PC-9 (cell line): ENCODE measurements at places on chromosomes 13 and 19. TPM values are rescaled to one million over a fixed set of nuclear protein-coding genes. Genes with fewer than 3 reads are reported as not detected.

The ZNF492 gene
- not detected in 2 replicates for total RNA-seq

The HRC gene
- 0.50 TPM in 1 of 2 replicates, not detected in the other for total RNA-seq

The IGFL3 gene
- total RNA-seq, result 0.96 TPM in 1 of 2 replicates, not detected in the other

The TMC4 gene
- 175 and 194 TPM in 2 replicates for total RNA-seq

The NECTIN2 gene
- total RNA-seq, result 115 and 136 TPM in 2 replicates

GRCh38 chr13:21872795-21873194, 201.9 kb downstream of the FGF9 start:
- H3K36me3 ChIP-seq, result no peaks in the 10 kb centered on the region
- no peak overlapping the region for H3K4me3 ChIP-seq
- H3K27me3 ChIP-seq, result peaks cover 44% of the 10 kb centered on the region
- DNase-seq, result no peak
- no peaks in the 10 kb centered on the region for H3K4me1 ChIP-seq

DNA sequence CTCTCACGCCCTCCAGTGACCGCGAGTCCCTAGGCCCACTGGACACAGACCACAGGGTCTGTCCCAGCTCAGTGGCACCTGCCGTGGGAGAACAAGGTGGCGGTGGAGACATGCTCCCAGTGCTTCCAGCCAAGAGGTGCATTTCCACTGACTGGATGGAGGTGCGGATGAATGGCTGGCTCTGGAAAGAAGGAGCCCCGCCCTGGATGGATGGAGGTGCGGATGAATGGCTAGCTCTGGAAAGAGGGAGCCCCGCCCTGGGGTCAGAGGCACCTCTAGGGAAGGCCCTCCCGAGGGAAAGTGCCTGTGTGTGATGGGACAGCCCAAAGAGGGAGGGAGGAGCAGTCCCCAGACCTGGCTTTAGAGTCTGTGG, 32.0 kb downstream of the NAXD start:
- no peaks in the 10 kb centered on the region for H3K27me3 ChIP-seq
- H3K27ac ChIP-seq, result no peak overlapping the region
- peaks cover 7% of the 10 kb centered on the region; the same call in 1 of the 2 replicates for H3K36me3 ChIP-seq

DNA sequence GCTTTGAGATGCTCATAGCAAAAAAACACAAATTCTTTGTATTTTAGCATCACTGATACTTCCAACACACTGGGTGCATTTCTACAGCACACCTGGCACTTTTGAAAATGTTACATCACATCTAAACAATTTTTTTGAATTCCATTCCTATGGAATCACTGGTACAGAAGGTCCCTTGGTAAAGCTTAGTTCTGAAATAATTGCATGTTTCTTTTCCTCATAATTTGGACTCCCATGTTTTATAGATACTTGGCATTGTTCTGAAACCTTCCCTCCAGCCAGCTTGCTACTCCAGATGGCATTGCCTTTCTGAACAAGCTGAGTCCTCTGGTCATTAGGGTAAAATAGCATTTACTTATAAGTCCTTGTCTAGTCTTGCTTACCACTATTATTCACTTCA, 481.3 kb upstream of the GPC6 start:
- no peak for DNase-seq
- H3K36me3 ChIP-seq, result no peaks in the 10 kb centered on the region
- H3K27ac ChIP-seq, result no peak overlapping the region

- no peaks in the 10 kb centered on the region for H3K27me3 ChIP-seq
- DNase-seq, result peak; percentile 31
- peak overlapping the region; percentile 45; the same call in 1 of the 2 replicates for H3K4me3 ChIP-seq
- H3K36me3 ChIP-seq, result peaks cover 11% of the 10 kb centered on the region; the same call in 1 of the 2 replicates
These were observed 1.2 kb upstream of the PLEKHG2 start for GRCh38 chr19:39411081-39411831.

- H3K36me3 ChIP-seq, result no peaks in the 10 kb centered on the region
- H3K4me1 ChIP-seq, result no peaks in the 10 kb centered on the region
- no peak for DNase-seq
- H3K27ac ChIP-seq, result no peak overlapping the region
- H3K27me3 ChIP-seq, result no peaks in the 10 kb centered on the region
- H3K4me3 ChIP-seq, result no peak overlapping the region
These were observed 56.5 kb downstream of the CDK8 start for GRCh38 chr13:26310470-26310869.

DNA sequence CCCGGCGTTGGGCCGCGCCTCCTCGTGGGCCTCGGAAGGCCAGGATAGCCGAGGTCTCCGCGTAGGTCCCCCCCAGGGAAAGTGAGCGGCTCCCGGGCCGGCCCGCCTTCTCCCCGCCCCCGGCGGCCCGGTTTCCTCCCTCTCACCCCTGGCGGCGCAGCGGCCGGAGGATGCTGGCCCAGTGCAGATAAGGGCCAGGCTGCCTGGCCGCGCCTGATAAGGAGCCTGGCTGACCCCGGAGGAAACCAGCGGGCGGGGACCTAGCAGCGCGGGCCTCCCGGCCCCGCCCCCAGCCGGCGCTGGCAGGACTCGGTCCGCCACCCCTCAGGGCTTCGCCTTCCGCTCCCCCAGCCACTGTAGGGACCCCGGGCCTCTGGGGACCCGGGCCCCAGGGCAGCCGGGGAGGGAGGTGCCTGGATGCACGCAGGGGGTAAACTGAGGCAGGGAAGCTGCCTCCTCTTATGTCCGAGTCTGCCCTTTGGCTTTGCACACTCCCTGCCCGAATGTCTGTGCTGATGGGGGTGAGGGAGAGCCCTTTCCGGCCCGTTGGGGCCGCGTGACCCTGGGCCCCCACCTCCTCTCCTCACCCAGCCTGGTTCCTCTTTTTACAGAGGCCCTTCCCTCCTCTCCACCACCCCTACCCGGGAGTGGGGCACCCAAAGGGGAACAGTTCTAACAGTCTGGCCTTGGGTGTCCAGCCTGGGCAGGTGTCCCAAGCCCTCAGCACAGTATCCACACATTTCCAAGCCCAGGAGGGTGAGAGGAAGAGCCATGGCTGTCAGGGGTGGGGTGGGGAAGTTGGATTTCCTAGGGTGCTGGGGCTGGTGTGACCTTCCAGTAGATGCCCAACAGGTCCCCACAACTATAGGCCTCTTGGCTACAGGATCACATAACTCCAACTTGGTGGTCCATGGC, at the start of gene LYL1:
Gene LYL1 (minus strand): TSS at position 193 of the 915 bp plus-strand sequence. CDS start 1,687 bp downstream, outside the sequence.
- H3K27ac ChIP-seq, result no peak within 1 kb of the TSS
- no peaks in the 10 kb centered on the region; the same call in 1 of the 2 replicates for H3K4me1 ChIP-seq
- H3K27me3 ChIP-seq, result no peaks in the 10 kb centered on the region
- no peak for DNase-seq
- H3K4me3 ChIP-seq, result no peak within 1 kb of the TSS

DNA sequence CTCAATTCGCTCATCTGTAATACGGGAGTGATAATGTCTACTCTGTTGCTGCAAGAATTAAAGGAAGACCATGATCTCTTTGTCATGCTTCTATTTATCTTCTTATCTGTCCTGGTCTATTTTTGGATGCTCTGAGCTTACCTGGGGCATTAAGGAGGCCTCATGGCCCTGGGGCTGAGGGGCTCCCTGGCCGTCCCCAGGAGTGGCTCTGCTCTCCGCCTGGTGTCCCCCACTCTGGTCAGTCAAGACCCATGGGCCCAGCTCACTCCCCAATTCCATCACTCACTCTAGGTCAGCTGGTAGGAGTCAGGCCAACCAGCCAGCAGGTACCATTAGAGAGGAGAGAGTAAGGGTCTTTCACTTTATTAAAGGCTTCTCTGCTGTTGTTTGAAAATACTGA, 1.1 kb upstream of the CHST8 start:
- no peaks in the 10 kb centered on the region for H3K36me3 ChIP-seq
- H3K4me1 ChIP-seq, result no peaks in the 10 kb centered on the region
- no peak overlapping the region for H3K4me3 ChIP-seq
- peaks cover 62% of the 10 kb centered on the region for H3K27me3 ChIP-seq

GRCh38 chr13:98556968-98557631, 19.8 kb downstream of the STK24 start:
- H3K27ac ChIP-seq, result no peak overlapping the region
- H3K4me3 ChIP-seq, result no peak overlapping the region
- no peak for DNase-seq

- peaks cover 32% of the 10 kb centered on the region for H3K4me1 ChIP-seq
- no peak overlapping the region for H3K4me3 ChIP-seq
- no peaks in the 10 kb centered on the region for H3K27me3 ChIP-seq
- H3K36me3 ChIP-seq, result peaks cover 59% of the 10 kb centered on the region; the same call in 1 of the 2 replicates
- no peak overlapping the region for H3K27ac ChIP-seq
These were observed 5.9 kb downstream of the CBLC start for GRCh38 chr19:44783545-44783944.

GRCh38 chr13:43911871-43912270, 32.2 kb downstream of the LACC1 start:
- no peaks in the 10 kb centered on the region for H3K27me3 ChIP-seq
- no peak for DNase-seq
- H3K27ac ChIP-seq, result no peak overlapping the region

DNA sequence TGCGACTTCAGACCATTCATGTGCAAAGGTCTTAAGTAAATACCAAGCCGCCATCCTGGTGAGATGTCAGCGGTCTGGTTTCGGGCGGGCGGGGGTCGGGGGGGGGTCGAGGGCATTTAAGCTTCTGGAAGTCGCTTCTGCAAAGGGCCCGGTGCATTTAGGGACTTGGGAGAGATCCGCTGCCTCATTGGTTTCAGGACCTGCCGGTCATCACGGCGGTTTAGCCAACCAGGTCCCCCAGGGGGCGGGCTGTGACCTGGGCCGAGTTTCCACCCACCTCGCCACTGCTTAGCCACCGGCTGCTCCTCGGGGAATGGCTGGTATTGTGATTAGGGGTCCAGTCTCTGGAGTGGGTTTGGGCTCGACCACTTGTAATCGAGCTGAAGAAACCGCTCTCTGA, 7.8 kb downstream of the ANKLE1 start:
- no peaks in the 10 kb centered on the region for H3K27me3 ChIP-seq
- no peak overlapping the region for H3K4me3 ChIP-seq
- no peaks in the 10 kb centered on the region; the same call in 1 of the 2 replicates for H3K36me3 ChIP-seq
- DNase-seq, result peak; percentile 31

DNA sequence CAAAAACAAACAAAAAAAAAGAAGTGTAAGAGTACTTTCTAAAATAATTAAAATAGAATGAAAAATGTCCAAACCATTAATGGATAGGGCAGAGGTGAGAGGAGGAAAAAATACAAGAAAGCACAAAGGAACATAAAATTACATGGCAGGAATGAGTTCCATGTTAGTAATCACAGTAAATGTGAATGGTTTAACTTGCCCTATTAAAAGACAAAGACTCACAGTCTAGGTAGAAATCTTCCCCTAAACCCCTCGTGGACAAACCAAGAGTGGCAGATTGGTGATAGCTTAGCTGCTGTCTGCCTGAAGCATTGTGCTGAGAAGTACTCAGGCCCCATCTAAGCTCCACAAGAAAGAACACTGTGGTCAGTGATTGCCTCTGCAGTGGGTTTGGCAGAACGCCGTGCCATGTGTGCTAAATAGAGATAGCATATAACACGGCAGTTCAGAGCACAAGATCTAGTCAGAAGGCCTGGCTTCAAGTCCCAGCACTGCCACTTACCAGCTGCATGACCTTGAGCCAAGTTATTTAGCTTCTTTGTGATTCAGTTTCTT, 103.5 kb downstream of the DPF1 start:
- no peak overlapping the region for H3K27ac ChIP-seq
- H3K27me3 ChIP-seq, result no peaks in the 10 kb centered on the region
- no peaks in the 10 kb centered on the region for H3K36me3 ChIP-seq
- no peaks in the 10 kb centered on the region for H3K4me1 ChIP-seq
- no peak for DNase-seq

GRCh38 chr19:47374876-47375693, 26.0 kb downstream of the DHX34 start:
- H3K4me3 ChIP-seq, result no peak overlapping the region
- no peak for DNase-seq
- H3K4me1 ChIP-seq, result no peaks in the 10 kb centered on the region
- H3K27me3 ChIP-seq, result no peaks in the 10 kb centered on the region

GRCh38 chr19:6235031-6235951, 44.5 kb downstream of the MLLT1 start:
- DNase-seq, result no peak
- no peak overlapping the region for H3K4me3 ChIP-seq
- no peak overlapping the region for H3K27ac ChIP-seq
- peaks cover 11% of the 10 kb centered on the region for H3K4me1 ChIP-seq
